ENCODE measurements at places on chromosomes 6 and 20.

DNA sequence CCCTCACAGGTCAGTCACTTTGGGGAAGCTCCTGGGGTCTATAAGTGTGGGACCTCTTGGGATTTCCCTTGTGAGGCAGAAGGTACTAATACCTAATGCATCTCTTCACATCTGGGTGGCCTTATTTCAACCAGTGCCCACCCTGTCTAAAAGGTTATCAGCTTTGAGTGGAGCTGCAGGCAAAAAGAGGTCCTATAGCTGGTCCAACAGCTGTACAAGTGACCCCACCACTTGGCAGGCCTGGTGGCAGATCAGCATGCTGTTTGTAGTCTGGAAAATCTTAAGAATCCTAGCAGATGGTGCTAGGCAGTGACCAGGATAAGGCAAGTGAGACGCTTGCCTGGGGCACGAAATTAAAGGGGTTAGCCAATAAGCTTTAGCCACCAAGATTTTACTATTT lies 51.6 kb upstream of the GTSF1L start:
- DNase-seq = no peak

DNA sequence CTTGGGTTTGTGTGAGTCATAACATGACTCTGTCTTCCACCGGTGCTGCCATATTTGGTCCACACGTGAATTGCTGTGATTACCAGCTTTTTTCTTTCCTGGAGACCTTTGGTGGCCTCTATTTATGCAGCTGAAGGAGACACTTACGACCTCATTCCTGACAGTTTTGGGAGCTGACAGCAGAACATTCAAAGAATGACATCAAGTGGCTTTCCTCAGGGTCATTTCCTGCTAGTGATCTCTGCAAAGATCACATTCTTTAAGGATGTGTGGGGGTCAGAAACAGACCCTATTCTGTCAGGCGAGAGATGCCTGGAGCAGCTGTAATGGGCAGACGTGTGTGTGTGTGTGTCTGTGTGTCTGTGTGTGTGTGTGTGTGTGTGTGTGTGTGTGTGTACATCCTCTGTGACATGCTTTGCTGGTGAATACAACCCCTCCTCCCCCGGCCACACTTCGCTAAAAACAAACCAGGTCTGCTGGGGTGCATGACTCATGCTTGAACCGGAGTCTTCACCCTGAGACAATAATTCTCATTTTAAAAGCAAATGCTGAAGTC lies 115.6 kb downstream of the TMEM170B start:
- peak; percentile 8 for DNase-seq

DNA sequence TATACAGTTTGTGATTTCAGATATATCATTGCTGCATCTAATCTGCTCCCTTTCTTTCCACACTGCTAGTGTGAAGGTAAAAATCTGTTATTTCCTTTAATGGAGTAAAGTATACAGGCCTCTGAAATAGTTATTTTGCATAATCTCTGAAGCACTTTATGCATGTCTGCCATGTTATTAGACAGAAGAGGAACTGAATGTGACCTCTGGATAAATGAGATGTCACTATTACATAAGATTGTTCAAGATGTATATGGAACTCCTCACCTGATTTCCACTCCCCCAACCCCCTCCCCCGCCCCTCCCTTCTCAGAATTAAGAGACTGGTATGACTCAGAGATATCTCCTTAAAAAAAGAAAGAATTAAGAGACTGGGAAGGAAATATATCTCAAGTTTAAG lies 26.3 kb downstream of the SERINC1 start:
- DNase-seq = no peak

GRCh38 chr6:113927001-113927400 lies 43.9 kb downstream of the HDAC2 start:
- DNase-seq = no peak
